CD4-positive, alpha-beta T cell (primary cell): ENCODE measurements at places on chromosomes 3 and 15. TPM values are rescaled to one million over a fixed set of nuclear protein-coding genes. Genes with fewer than 3 reads are reported as not detected.

The NPAP1 gene
- not detected for total RNA-seq

The SLC28A2 gene
- not detected for total RNA-seq

The LRRC28 gene
- total RNA-seq = 12.5 TPM

The BCL2A1 gene
- total RNA-seq = 20.0 TPM

- peaks cover 14% of the 10 kb centered on the region for H3K4me1 ChIP-seq
- no peaks in the 10 kb centered on the region for H3K36me3 ChIP-seq
- DNase-seq = no peak
- H3K4me3 ChIP-seq = no peak overlapping the region
Measured at GRCh38 chr15:39777496-39777895, 5.1 kb downstream of the FSIP1 start.

DNA sequence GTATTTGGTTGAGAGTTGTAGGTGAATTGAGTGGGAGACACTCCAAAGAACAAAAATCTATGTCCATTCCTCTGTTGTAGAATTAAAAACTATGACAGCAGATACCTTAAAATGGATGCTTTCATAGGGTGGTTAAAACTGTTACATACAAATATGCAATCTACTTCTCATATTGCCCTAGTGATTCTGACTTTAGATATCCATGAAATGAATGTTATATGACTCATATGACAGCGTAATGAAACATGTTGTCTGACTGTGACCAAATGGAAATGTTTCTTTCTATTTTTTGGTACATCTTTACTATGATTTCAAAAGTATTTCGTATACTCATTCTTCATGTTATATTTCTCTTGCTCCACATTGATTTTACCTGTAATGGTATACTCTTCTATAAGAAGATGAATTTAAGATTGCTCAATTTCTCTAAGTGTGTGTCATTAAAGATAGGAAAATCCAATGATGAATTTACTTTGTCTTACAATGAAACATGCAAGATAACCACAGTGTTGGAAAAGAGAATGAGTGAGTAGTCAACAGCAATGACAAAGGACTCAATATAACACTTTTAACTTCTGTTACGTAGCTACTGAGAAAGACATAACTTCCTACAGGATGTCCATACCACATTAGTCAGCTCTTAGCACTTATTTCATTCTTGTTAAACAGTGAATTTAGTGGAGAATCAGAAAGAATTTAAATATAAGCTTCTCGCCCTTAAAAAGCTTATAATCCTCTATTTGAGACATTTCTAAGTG is 79.3 kb upstream of the LSAMP start:
- H3K27ac ChIP-seq = no peak overlapping the region
- H3K36me3 ChIP-seq = no peaks in the 10 kb centered on the region
- no peak for DNase-seq
- no peak overlapping the region for H3K4me3 ChIP-seq

GRCh38 chr3:178969004-178969700 is 102.5 kb downstream of the ZMAT3 start:
- H3K27me3 ChIP-seq = no peaks in the 10 kb centered on the region
- no peak overlapping the region for H3K4me3 ChIP-seq
- H3K27ac ChIP-seq = no peak overlapping the region
- no peaks in the 10 kb centered on the region for H3K36me3 ChIP-seq
- H3K4me1 ChIP-seq = peaks cover 2% of the 10 kb centered on the region
- no peak for DNase-seq

DNA sequence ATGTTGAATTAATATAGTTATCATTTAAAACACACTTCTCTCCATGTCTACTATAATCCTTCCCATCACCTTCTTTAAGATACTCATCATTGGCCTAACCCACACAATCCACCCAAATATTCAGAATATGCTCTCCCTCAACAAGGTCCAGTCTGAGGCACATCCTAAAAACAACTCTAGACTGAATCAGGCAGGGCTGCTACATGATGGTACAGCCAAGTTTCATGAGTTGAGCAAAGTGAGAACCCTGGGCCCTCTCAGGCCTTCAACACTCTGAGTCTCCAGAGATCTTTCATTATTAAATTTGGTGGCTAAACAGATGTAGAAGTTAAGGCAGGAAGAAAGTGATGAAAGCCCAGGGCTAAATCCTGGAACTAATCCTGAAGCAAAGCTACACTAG is 16.2 kb downstream of the ZNF148 start:
- no peaks in the 10 kb centered on the region for H3K36me3 ChIP-seq
- peaks cover 26% of the 10 kb centered on the region for H3K4me1 ChIP-seq
- H3K27me3 ChIP-seq = no peaks in the 10 kb centered on the region

DNA sequence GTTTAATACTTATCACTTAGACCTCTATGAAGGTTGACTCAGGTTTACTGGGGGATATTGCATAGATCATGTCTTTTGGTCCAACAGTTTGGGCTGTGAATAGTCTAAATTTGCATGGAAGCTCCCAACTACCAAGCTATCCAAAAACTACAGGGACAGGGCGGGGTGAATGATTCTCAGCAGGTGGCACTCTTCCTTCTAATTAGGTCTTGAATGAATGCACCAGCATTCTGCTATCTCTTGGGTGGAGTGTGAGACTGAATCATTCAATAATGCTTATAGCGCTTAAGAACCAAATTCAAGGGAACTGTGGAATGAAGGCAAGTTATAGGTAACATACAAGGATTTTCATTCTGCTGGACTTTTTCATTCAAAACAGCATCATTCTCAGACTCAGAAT is 346.3 kb downstream of the TIGIT start:
- no peaks in the 10 kb centered on the region for H3K36me3 ChIP-seq
- no peak for DNase-seq
- H3K4me3 ChIP-seq = no peak overlapping the region

- DNase-seq = no peak
- H3K27me3 ChIP-seq = no peaks in the 10 kb centered on the region
- no peaks in the 10 kb centered on the region for H3K36me3 ChIP-seq
- H3K4me1 ChIP-seq = no peaks in the 10 kb centered on the region
Measured at GRCh38 chr3:120244834-120245225, 40.2 kb downstream of the GPR156 start.

- no peaks in the 10 kb centered on the region for H3K27me3 ChIP-seq
- DNase-seq = no peak
- H3K27ac ChIP-seq = no peak overlapping the region
- H3K4me1 ChIP-seq = no peaks in the 10 kb centered on the region
- no peaks in the 10 kb centered on the region for H3K36me3 ChIP-seq
Measured at GRCh38 chr3:134056464-134056891, 26.8 kb upstream of the SLCO2A1 start.
